Stimulated activated naive B cell treated with anti-CD40 and anti-IgM and Interleukin-4, amounts not matched to agents 10 μg/mL and 1 μg/mL and 100 μg/mL, for 72 hours (primary cell): ENCODE measurements at places on chromosomes 1 and 21.

DNA sequence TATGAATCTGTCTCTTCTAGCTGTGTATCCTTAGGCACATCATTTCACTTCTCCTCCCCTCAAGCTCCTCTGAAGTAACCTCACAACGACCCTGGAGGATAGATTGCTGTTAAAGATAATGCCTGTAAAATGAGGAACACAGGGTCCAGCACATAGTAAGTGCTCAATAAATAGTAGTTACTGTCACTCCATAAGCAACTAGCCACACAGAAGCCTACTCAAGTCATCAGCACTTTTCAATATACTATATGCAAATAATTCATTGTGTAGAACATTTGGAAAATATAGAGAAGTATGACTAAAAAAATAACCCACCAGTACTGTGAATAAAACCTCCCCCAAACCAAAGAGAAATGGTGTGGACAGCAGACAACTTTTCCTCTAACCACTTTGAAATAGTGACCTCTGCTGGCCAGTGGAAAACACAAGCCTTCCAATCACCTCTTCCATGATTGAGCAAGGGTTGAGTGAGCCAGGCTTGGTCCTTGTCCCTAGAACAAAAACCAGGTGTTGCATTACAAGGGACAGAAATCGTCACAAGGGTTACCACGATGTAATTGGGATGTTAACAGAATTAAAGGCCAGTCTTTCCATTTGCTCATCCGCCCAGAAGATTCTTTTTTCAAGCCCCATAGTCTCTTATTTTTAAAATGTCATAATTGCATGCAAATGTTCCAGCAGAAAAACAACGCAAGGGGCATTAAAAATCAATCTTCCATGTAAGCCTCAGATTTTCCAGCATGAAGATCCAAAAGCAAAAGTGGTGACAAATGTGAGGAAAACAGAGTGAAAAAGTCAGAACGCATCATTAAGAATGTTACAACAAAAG lies 15.7 kb upstream of the GLIS1 start:
- H3K36me3 ChIP-seq: peaks cover 27% of the 10 kb centered on the region
- H3K4me3 ChIP-seq: no peak overlapping the region
- no peaks in the 10 kb centered on the region for H3K27me3 ChIP-seq
- no peak for DNase-seq
- no peaks in the 10 kb centered on the region for H3K4me1 ChIP-seq
- H3K27ac ChIP-seq: no peak overlapping the region

DNA sequence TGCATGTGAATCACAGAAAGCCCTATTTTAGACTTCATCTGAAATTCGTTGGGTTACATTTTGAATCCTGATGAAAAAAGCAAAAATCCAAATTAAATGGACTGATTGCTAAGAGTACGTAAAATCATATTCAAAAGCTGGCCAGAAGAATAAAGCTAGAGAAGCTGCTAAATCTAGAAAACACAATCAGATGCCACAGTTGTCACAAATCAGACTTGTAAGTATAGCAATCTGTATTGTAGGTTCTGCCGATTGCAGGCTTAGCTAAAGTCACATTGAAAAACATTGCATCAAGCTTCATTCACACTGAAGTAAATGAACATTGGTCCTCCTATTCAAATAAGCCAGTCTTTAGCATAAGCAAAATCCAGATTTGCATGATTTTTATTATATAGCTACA lies 235.1 kb upstream of the ST6GALNAC5 start:
- H3K27me3 ChIP-seq: no peaks in the 10 kb centered on the region
- H3K27ac ChIP-seq: no peak overlapping the region
- no peaks in the 10 kb centered on the region for H3K4me1 ChIP-seq
- H3K4me3 ChIP-seq: no peak overlapping the region
- DNase-seq: no peak

GRCh38 chr1:153350321-153350957 lies 1.8 kb upstream of the PGLYRP4 start:
- no peak overlapping the region for H3K27ac ChIP-seq
- H3K27me3 ChIP-seq: peaks cover 67% of the 10 kb centered on the region
- H3K4me3 ChIP-seq: no peak overlapping the region
- no peak for DNase-seq
- H3K36me3 ChIP-seq: no peaks in the 10 kb centered on the region
- peaks cover 15% of the 10 kb centered on the region for H3K4me1 ChIP-seq

DNA sequence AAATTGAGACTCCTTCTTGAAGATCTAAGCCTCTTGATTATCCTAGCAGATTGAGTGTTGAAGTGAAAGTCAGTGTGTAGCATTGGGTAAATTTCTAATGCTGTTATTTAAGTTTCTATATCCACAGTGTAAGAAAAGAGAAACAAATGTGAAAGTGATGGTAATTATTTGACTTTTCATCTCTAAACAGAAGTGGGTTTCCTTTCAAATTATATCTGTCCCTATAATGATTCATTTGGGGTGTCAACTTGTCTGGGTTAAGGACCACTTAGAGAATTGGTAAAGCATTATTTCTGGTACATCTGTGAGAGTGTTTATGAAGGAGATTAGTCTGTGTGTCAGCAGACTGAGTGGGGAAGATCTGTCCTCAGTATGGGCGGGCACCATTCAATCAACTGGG lies 133.0 kb upstream of the HMCN1 start:
- H3K4me1 ChIP-seq: peaks cover 5% of the 10 kb centered on the region
- DNase-seq: no peak
- no peak overlapping the region for H3K4me3 ChIP-seq
- no peaks in the 10 kb centered on the region for H3K27me3 ChIP-seq

DNA sequence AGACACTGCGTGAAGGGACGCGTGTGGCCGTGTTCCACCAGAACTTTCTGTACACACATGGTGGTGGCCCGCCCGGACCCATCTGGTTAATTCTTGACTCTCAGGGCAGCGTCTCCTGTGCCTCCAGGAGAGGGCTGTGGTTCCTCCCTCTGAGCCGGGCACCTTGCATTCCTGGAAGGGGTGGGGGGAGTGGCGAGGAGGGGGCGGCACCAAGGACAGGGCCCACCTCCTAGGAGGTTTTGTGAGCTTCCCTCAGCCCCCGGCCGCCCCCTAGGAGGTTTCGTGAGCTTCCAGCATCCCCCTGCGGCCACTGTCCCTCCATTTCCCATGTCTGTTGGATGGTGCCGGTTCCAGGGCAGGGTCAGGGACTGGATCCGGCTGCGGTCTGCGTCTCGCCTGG lies 28.9 kb downstream of the FAAP20 start:
- DNase-seq: no peak
- peaks cover 29% of the 10 kb centered on the region for H3K36me3 ChIP-seq
- H3K27me3 ChIP-seq: no peaks in the 10 kb centered on the region
- H3K4me3 ChIP-seq: no peak overlapping the region
- H3K27ac ChIP-seq: no peak overlapping the region

DNA sequence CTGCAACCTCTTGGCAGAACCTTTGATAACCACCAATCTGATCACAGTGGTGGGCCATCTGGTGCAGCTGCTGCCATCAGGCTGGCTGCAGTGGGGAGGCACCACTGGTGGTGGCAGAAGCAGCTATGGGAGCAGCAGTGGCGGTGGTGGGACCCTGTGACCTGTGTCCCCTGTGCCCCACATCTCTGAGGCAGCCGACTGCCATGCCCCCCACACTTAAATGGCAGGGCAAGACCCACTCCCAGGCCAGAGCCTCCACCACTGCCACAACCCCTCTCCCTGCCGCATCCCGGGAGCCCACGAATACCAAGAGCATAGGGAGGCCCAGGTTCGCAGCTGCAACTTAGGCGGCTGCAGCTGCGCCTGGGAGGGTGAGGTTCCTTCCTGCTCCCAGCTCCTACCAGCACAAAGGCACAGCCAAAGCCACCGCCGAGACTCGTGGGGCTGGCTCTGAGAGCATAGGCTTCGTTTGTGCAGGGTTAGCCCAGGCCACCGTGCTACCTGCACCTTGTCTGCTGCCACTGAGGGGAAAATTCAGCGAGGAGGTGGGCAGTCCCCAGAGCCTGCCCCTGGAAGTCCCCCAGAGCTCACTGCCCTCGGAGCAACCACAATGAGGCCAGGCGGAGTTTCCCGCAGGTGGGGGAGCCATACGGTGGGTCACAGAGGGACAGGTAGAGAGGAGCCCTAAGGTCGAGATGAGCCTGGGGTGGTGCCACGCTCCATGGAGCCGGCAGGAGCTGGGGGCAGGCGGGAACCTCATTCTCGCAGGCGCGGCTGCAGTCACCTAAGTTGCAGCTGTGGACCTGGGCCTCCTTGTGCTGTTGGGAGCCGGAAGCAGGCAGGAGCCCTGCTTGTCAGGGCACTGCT lies 518.7 kb downstream of the RWDD3 start:
- no peaks in the 10 kb centered on the region for H3K4me1 ChIP-seq
- no peak overlapping the region for H3K27ac ChIP-seq
- no peak for DNase-seq
- H3K27me3 ChIP-seq: no peaks in the 10 kb centered on the region
- no peaks in the 10 kb centered on the region for H3K36me3 ChIP-seq
- no peak overlapping the region for H3K4me3 ChIP-seq

GRCh38 chr1:97870589-97870988 lies 50.2 kb downstream of the DPYD start:
- H3K27ac ChIP-seq: no peak overlapping the region
- H3K4me3 ChIP-seq: no peak overlapping the region
- peaks cover 6% of the 10 kb centered on the region for H3K36me3 ChIP-seq

- DNase-seq: no peak
- peaks cover 12% of the 10 kb centered on the region for H3K27me3 ChIP-seq
- H3K36me3 ChIP-seq: peaks cover 9% of the 10 kb centered on the region
- peaks cover 22% of the 10 kb centered on the region for H3K4me1 ChIP-seq
- H3K27ac ChIP-seq: no peak overlapping the region
Measured at GRCh38 chr1:31374511-31375196, 1.8 kb upstream of the FABP3 start.

DNA sequence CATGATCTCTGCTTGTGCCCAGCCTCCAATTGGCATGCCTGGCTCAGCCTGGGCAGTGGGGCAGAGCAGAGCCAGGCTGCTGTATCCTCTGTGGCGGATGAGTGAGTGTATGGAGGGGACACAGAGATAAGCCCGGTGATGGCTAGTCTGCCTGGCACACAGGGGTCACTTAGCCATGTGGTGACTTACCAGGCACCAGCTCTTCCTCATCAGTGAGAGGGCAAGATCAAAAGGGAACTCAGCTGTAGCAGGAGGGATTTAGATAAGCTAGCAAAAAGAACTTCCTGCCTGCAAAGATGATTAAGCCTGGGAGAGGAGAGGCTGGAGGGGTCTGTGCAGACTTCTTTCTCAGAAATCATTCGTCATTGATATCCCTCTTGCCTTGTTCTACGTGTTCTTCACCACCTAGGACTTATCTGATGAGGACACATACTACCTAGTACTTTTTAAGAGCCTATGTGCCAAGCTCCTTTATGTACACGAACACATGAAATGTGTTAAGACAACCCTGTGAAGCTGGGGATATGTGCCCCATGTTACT lies 7.9 kb downstream of the KIF21B start:
- no peaks in the 10 kb centered on the region for H3K27me3 ChIP-seq
- H3K4me1 ChIP-seq: peaks cover 84% of the 10 kb centered on the region
- no peak overlapping the region for H3K27ac ChIP-seq
- H3K4me3 ChIP-seq: no peak overlapping the region

DNA sequence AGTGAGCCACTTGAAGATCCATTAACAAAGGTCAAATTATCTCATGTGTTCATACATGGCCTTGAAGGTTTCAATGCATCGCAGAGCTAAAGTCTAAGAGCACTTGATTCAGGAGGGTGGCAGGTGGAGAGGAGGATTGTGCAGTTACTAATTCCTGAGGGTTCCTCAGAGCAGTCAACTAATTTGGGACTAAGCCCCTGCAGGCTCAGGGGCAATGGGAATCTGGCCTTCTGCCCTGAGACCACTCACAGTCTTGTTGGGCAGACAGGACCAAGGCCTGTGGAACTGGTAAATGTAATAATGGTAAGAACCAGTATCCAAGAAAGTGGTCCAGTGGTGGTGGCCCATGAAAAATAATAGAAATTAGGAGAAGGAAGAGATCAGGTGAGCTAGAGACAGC lies 127.4 kb upstream of the HMGB4 start:
- DNase-seq: no peak
- no peak overlapping the region for H3K27ac ChIP-seq
- no peaks in the 10 kb centered on the region for H3K36me3 ChIP-seq
- no peak overlapping the region for H3K4me3 ChIP-seq
- H3K4me1 ChIP-seq: no peaks in the 10 kb centered on the region

GRCh38 chr1:182120411-182121258 lies 59.1 kb upstream of the ZNF648 start:
- no peak for DNase-seq
- H3K27ac ChIP-seq: no peak overlapping the region
- H3K4me1 ChIP-seq: no peaks in the 10 kb centered on the region
- H3K27me3 ChIP-seq: peaks cover 13% of the 10 kb centered on the region

DNA sequence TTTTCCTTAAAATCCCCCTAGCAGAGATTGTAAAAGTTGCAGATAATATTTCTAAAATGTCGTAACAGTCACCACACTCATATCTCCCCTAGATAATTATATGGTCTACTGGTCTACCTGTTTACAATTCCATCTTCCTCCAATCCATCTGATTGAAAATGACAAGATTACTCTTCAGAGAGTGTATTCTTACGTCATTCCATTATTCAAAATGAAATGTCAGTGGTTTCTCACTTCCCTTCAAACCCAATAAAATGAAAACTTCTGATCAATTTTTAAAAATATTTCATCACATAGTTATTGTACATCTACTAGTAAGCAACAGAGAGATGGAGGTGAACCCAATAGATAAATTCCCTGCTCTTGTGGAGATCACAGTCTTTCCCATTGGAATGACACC lies 202.2 kb upstream of the C8B start:
- H3K36me3 ChIP-seq: no peaks in the 10 kb centered on the region
- no peak overlapping the region for H3K4me3 ChIP-seq
- DNase-seq: no peak
- no peak overlapping the region for H3K27ac ChIP-seq
- no peaks in the 10 kb centered on the region for H3K27me3 ChIP-seq
- peaks cover 4% of the 10 kb centered on the region for H3K4me1 ChIP-seq

- H3K27me3 ChIP-seq: peaks cover 5% of the 10 kb centered on the region
- H3K27ac ChIP-seq: peak overlapping the region; percentile 86
- peak overlapping the region; percentile 97 for H3K4me3 ChIP-seq
- peaks cover 34% of the 10 kb centered on the region for H3K4me1 ChIP-seq
Measured at GRCh38 chr1:247332623-247333361, 1.1 kb upstream of the ZNF496 start.

GRCh38 chr1:182716740-182717720 lies 32.6 kb upstream of the RGS8 start:
- DNase-seq: no peak
- H3K4me1 ChIP-seq: peaks cover 43% of the 10 kb centered on the region
- H3K27me3 ChIP-seq: no peaks in the 10 kb centered on the region
- H3K27ac ChIP-seq: peak overlapping the region; percentile 7

- no peak for DNase-seq
- H3K4me1 ChIP-seq: no peaks in the 10 kb centered on the region
- H3K4me3 ChIP-seq: no peak overlapping the region
- H3K27me3 ChIP-seq: no peaks in the 10 kb centered on the region
Measured at GRCh38 chr1:223462047-223462630, 68.9 kb downstream of the CCDC185 start.

- H3K4me3 ChIP-seq: no peak overlapping the region
- DNase-seq: no peak
- H3K36me3 ChIP-seq: no peaks in the 10 kb centered on the region
- H3K4me1 ChIP-seq: peaks cover 15% of the 10 kb centered on the region
- peaks cover 49% of the 10 kb centered on the region for H3K27me3 ChIP-seq
Measured at GRCh38 chr1:207672522-207673130, 27.7 kb downstream of the CR1L start.
